ENCODE measurements at places on chromosomes 11 and 22.

DNA sequence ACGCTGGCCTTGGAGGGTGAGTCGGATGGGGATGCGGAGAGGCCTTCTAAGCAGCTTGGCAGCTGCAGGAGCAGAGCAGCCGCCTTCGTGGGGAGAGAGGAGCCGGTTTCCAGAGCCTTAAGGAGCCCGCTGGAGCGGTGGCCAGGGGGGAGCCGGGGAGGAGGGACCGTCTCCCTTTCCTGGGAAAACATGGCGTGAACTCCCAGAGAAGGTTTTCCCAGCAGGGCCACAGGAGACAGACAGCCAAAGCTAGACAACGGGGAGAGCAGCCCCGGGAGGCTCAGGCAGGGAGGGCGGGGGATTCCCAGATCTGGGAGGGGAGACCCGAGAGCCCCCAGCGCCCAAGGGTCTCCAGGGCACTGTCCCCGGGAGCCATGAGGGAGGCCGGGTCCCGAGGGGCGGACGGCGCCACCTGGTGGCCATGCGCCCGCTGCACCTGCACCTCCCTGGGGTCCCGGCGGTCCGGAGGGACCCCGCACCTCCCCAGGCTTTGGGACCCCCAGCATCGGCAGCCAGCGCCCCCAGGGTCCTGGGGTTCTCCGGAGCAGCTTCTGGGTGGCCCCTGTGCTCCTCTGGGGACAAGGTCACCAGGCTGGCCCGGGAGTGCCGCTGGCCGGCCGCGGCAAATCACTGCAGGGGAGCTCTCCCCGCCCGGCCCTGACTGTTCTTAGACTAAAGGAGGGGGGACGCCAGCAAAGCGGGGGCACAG lies 2.4 kb upstream of the SYT8 start:
- DNase-seq = peak; percentile 46

- DNase-seq = no peak
These were observed 21.0 kb downstream of the ZNRF3 start for GRCh38 chr22:28904211-28904896.

- no peak for DNase-seq
These were observed 812.2 kb upstream of the LUZP2 start for GRCh38 chr11:23684701-23685100.

DNA sequence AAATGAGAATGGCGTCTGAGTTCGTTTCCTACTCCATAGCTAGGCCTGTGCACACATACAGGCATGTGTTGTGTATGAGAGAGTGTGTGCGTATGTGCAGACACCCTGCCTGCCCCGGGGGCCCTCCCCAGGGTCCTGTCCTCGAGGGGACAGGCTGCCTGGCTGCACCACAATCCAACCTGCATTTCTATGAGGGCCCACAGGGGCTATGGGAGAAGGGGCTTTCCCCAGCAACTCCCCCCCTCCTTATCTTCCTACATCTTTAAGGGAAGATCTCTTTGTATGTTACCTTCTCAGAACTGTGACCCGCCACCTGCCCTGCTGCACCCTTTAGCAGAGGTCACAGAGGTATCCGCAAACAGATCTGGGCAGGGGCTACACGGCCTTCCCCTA lies 14.9 kb downstream of the ADORA2A start:
- DNase-seq = no peak

DNA sequence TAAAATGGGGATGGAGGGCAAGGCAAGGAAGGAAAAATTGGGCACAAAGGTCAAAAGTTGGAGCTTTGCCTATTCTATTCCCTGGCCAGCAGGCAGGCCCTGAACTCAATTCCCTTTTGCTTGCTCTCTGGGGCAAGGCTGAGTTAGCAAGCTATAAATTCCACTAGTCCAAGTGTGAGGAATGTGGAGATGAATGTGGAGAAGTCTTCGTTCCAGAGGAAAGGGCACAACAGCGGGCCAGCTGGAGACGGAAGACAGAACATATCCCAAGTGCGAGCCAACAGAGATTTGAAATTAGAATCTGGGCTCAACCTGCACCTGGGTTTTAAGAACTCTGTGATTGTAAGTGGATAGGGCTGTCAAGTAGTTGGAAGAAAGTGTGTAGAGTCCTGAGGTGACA lies 29.5 kb upstream of the FZD4 start:
- no peak for DNase-seq

GRCh38 chr11:112310419-112310818 lies 49.8 kb upstream of the PLET1 start:
- DNase-seq = no peak

GRCh38 chr11:22234743-22235142 lies 41.9 kb downstream of the ANO5 start:
- DNase-seq = no peak

DNA sequence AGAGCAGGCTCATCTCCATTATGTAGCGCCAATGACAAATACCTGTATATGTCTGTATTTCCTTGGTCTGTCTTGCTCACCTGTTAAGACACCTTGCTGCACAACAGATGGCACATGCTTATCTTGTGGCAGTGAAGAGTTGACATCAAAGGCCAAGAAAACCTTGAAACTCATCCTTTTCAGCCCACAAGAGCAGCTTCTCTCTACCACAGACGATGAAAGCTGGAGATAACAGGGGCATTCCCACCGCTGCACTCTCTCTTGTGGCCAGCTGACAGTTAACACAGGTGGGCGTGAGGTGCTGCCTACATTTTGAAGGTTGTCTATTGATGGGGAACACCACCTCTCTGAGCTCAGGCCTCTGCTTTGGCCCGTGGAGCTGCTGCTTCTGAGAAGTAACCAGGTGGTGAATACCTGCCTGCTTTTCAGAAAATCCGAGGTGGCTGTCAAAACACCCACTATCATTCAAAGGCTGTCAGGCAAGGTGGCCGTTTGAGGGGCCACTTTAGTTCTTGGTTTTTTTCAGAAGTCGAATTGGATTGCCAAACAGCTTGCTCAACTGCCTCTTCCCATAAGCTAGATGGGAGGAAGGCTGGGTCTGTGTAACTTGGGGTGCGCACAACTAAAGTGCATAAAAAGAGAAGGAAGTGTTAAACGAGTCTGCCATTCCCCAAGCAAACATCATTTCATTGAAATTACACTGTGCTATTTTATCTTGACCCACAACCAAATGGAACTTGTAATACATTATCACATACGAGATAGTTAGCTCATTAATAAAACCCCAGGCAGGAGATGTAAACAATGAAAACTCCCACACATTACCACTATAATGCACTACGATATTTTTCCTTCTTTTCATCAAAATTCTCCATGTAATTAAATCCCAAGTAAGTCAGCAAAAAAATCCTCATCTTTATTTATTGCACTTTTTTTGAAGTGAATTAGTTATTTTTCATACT lies 87.1 kb upstream of the RAG2 start:
- DNase-seq = peak; percentile 1

DNA sequence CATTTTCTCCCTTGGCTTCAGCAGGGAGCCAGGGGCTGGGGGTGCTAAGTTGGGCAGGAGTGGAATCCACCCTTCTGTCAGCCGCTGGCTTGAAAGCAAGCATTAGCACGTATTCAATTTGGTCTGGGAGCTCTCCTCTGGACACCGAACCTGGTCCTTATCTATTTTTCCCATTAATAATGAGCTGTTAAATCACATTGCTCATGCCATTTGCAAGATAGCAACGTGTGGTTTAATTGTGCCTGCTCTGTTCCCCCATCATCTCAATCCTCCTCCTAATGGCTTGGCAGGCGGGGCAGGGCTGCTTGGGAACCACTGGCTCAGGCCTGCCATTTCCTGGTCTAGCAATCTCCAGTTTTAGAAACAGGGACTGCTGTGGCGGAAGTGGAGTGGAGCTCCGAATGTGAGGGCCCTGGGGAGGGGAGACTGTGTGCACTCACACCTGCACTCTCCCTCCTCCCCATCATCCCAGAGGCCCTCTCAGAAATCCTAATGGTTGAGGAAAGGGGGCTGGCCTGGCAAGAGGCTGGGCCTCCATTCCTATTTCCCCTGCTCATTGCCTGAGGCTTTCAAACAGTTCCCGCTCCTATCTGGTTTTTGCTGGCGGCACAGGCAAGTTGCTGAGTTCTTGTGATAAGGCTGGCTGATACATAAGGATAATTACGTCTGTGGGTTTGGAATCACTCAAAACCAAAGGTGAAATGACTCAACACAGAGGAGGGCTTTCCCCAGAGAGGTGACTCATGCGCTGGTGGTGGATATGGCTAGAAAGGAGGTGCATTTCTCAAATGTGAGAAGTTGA lies 201.2 kb upstream of the E2F8 start:
- DNase-seq = no peak

DNA sequence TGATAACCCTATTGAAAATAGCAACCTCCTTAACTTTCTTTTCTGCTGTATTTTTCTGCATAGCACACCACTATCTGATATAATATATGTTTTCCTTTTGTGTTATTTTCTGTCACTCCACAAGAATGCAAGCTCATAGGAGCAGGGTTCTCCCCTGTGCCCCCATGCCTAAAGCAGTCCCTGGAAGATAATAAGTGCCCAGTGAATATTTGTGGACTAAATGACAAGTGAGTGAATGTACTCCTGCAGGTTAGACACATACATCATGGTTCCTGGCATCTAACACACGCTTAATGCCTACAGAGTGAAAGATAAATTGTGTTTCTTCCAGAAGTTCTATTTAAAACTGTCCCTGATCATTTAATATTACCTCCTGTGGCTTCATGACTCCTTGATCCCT lies 23.9 kb upstream of the OR9Q2 start:
- no peak for DNase-seq

- no peak for DNase-seq
These were observed 44.6 kb upstream of the SORL1-AS1 start for GRCh38 chr11:121497176-121497998.

DNA sequence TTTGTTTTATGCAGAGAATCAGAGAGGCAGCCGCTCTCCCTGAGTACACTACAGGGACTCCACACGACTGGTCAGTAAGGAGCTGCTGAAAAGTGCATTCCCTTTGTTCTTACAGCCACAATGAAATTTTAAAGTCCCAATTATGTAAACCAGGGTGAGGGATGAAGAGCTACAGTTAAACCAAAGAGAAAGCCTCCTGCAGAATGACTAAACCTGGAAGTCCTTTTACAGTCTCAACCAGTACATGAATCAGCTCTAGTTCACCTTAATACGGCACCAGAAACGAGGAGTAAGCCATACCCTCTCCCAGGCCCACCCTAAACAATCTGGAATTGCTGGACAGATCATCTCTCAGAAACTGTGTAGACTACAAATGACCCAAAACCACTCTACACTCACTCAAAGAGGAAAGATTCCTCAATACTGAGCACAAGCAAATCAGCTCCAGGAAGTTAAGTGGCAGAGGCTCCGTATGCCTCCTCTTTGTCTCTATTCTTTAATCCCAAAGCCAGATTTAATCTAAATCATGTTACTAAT lies 113.1 kb downstream of the RBFOX2 start:
- no peak for DNase-seq

DNA sequence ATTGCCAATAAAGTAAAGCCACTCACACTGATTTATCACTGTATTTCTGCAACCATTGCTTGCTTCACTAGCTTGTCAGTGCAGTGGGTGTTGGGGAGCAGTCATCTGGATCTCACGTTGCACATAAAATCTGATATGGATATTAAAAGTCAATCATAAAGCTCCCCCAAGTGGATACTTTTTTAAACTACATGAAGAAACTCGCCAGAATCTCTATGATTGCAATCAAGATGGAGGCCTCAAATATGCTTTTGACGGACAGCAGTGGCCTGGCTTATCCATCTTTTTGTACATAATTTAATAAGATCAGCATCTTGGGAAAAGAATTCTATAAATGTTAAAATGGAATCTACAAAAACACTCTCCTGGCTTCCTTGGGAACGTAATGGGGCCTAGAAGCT lies 137.7 kb downstream of the WT1 start:
- no peak for DNase-seq

DNA sequence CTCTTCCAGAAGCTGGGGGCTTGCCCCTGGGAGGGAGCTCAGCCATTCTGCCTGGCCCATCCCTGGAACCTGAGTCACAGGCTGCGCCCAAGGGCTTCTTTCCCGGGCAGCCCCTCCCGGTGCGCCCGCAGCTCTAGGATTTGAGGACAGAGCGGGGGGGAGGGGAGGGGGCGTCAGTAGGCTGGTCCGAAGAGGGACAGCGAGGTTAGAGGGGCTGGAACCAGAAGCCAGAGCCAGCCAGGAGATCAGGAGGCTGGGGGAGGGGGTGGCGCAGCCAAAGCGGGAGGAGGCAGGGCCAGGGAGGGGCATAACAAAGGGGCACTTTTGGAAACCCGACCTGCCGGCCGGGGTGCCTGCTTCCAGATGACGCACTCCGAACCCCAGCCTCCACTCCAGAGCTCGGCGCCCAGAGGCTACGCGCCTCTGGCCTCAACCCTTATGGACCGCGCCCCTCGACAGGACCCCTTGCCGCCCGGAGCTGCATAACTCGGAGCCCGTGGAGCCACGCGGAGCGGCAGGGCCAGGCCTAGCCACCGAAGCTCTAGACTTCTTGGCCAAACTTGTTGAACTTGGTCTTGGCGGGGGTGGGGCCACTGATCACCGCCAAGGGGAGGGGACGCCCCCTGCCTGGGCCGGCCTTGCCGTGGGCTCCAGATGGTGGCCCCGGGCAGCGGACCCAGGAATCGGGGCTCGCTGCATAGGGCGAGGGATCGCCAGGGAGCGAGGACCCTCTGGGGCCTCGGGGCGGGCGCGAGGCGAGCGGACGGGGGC lies 744 bp downstream of the PACSIN3 start:
- no peak for DNase-seq

GRCh38 chr22:42116848-42117424 lies 13.7 kb downstream of the CYP2D6 start:
- no peak for DNase-seq

DNA sequence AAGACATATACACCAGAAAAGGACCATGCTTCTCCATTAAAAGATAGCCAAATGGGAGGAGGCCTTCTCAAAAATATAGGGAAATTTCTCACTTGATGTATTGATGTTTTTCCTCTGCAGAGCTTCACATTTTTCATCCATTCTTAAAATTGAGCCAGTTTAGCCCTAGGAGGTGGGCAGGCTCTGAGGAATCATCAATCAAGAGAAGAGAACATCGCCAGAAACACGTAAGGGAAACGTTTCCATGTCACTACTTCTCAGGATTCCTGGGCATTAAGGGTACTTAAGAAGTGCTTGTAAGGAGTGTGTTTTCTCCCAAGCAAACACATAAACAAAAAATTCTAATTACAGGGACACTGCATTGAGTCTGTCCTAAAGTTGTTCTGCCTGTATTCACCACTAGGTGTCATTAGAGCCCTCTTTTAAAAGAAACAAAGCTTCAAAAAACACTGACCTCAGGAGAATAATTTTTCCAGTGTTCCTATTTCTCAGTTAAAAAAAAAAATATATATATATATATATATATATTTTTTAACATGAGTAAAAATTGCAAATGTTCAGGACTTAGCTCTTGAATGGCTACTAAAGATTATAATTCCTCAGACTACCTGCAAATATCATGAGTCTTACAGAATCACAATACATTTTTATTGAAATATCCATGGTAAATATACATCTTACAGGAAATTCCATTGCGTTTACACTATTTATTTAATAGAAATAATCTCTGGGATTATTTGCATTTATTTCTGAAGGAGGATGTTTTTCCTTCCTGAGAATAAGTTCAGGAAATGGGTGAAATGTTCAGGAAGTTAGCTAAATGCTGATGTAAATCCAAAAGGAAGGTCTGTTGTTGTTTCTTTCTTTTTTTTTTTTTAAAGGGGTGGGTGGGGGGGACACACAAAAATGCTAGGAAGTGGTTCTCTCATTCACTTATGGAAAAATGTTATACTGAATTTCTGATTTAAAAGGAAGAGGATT lies 16.0 kb downstream of the FZD4 start:
- no peak for DNase-seq
